HuH-7 (cell line): ENCODE measurements at places on chromosomes 3 and 15.

DNA sequence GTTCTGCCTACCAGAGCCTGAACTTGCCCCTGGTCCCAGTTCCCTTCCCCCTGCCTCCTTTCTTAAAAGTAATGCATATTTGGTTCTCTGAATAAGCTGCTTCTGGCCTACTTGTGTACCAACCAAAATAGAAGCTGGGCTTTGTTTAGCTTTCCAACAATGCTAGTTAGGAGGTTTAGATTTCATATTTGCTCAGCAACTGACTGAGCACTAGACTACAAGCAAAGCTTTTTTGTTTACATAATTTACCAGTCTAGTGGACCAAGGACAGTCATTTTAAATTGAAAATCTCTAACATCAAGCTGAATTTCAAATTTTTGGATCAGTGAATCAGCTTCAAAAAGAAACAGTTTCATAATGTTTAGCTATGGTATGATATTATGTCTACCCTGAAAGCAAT lies 331.2 kb downstream of the ULK4 start:
- DNase-seq = no peak

- no peak for DNase-seq
Observed at GRCh38 chr3:195761567-195762248, 40.9 kb downstream of the MUC20 start.

- no peak for DNase-seq
Observed at GRCh38 chr15:88629071-88629470, 7.9 kb downstream of the AEN start.

GRCh38 chr3:59611649-59612443 lies 562.0 kb upstream of the CFAP20DC start:
- no peak for DNase-seq

DNA sequence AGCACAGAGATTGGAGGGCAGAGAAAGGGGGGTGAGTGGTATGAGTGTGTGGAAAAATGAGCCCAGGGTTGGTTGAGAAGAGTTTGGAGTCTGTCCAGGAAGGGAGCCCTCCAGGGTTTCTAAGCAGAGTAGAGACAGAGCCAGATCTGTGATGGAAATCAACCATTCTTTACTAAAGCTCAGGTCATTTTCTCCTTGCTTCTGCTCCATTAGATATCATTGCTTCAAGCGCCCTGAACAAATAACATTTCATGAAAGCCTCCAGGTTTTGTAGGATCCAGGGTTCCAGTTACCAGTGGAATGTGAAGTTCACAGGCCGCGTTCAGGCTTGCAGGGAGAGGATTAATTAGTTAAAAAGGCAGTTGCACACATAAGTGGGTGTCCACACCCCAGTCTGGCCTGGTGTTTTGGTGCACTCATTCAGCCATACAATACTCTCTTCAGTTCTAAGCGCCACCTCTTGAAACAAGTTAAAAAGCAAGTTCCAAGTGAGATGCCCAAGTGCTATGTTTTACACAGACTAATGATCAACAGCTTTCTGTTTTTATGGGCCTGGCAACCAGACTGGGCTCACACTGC lies 16.4 kb upstream of the BOC start:
- no peak for DNase-seq

DNA sequence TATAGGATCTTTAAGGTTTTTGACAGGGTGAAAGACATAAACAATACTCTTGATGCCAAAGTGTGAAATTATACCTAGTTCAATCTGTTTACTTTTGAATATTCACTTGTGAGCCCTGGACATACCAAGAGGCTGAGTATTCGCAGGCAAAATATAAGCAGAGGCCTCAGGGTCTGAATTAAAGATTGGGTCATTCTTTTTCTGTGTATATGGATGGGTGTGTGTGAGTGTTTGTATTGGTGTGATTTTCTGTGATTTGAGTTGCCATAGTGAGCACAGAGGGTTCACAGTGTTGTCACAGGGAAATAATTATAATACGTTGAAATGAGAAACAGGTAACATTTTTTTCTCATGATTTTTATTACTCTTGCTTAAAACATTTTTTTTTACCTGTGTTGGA lies 770.7 kb upstream of the ALCAM start:
- DNase-seq = no peak

DNA sequence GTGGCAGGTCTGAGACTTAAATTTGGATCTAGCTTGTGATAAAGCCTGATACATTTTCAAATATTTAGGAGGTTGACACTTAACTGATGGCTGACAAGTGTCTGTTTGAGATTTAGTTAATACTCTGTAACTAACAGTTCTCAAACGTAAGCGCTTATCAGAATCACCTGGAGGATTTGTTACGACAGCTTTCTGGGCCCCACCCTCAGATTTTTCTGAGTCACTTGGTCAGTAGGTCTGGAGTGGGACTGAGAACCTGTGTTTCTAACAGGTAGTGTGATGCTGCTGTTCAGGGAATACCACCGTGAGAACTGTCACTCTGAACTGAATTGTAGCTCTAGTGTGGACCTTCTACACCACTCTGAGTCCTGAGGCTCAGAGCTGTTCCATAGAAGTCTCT lies 85.5 kb downstream of the CEMIP start:
- no peak for DNase-seq

DNA sequence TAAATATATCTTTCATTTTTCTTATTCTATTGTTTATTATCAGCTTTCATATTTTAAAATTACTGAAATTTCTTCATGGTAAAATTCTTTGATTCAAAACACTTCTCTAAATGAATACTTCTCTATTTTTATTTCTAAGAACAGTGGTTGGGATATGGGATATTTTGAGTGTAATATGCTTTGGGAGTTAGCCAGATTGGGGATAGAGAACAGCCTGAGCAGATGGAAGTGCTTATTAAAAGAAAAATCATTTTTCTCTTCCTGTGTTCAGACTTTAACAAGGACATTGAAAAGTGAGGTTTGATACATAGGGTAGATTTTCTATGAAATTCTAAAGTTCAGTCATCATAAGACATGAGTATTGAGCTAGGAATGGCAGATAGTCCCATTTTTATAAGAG lies 84.8 kb downstream of the COL6A5 start:
- no peak for DNase-seq

GRCh38 chr3:96803870-96804269 lies 10.5 kb upstream of the EPHA6 start:
- no peak for DNase-seq

DNA sequence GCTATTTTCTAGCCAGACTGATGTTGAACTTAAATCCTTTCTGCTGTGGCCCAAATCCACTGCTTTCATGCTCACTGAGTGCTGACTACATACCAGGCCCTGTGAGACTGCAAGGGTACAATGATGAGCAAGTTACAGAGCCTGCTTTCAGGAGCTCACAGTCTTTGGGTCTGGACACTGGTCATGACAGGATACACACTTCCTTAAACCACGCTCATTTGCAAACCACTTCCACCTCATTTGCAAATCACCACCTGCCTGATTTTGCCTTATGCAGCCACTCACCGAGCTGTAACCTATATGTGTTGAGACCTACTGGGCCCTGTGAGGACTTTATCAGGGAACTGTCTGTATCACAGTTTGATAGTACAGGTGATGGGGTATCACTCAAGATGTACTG lies 50.2 kb upstream of the LRRC58 start:
- DNase-seq = no peak

DNA sequence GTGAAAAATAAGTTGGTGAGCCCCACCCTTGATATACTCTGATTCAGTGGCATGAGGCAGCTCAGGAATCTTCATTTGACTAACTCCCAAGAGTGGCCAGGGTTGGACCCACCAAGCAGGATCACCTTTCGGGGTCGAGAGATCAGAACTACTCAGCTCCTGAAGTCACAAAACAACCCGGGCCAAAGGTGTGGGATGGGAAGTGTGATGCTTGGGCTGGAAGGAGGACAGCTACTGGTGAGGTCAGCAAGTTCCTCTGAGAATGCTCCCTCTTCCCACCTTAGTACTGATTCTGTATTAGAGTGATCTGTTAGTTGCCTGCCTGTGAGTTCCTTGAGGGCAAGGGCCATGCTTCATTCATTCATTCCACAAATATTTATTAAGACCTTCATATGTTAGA lies 15.1 kb downstream of the ESYT3 start:
- DNase-seq = no peak

- no peak for DNase-seq
Observed at GRCh38 chr3:98745718-98746117, 17.4 kb upstream of the ST3GAL6 start.

- no peak for DNase-seq
Observed at GRCh38 chr15:100101426-100102089, 240.2 kb downstream of the ADAMTS17 start.

GRCh38 chr3:79598594-79598993 lies 169.2 kb downstream of the ROBO1 start:
- no peak for DNase-seq

- no peak for DNase-seq
Observed at GRCh38 chr3:78349571-78349970, 1309.7 kb downstream of the ROBO2 start.

DNA sequence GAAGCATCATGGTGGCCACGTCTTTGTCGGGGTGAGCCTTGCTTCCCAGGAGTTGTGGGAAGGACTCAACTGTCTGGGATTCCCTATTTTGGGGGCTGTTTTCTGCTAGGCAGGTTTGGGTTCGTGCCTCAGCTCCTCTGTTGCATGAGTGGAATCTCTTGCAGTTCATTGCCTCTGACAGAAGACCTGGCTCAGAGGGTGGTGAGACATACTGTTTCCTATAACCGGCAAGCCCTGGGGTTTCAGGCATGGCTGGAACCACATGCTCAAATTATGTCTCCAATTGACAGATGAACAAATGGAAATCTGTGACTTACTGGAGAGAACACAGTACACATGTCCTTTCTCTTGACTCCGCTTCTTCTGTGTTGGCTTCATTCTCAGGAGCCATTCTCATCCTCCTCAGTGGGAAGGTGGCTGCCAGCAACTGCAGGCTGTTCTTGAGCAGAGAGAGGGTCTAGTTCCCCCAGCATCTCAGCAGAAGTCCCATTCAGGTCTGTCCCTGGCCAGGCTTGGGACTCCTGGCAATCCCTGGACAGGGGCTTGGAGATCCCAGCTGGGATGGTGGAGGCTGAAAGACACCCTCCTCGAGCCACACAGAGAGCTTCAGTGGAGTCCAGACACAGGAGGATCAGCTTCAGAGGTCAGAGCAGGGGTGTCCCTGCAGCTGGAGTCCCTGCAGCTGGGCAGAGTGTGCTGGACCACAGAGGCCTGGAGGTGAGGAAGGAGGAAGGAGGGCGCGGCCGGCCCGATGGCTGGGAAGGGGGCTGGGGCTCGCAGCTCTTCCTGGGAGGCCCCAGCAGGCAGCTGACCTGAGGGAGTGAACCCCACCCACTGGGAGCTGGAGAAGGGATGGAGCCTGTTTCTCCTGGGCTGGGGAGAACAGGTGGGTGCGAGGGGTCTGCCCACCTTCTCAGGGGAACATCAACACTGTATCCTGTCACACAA lies 97.6 kb downstream of the LSM3 start:
- no peak for DNase-seq

DNA sequence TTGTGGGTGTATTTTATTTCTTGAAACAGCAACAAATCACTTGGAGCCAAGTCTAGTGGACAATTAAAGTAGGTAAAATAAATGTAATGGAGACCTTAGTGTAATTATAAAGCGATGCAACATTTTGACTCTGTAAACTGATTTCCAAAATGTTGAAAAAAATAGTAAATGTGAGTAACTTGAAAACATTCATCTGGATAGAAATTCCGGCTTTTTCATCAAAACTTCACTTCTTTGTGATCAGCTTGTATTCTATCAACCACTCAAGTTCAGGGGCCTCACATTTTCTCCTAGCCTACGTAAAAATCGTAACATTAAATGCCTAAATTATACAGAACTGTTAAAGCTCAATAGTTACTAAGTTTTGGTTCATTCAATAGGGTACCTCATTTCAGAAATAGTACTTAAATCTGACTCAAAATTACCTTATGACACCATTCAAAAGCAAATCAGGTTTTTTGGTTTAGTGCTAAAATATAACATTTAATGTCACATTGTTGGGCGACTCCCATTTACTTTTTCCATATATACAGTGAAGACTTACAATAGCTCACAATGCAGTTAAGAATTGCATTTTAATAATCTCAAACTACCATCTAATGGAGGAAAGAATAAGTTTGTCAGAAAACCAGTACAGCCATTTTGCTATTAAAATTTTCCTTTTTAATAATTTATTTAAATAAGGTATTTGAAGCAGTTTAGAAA lies 12.7 kb downstream of the CCNL1 start:
- DNase-seq = no peak

GRCh38 chr15:85673326-85673725 lies 121.4 kb downstream of the KLHL25 start:
- no peak for DNase-seq

- no peak for DNase-seq
Observed at GRCh38 chr3:125013095-125013494, 42.7 kb downstream of the HEG1 start.

DNA sequence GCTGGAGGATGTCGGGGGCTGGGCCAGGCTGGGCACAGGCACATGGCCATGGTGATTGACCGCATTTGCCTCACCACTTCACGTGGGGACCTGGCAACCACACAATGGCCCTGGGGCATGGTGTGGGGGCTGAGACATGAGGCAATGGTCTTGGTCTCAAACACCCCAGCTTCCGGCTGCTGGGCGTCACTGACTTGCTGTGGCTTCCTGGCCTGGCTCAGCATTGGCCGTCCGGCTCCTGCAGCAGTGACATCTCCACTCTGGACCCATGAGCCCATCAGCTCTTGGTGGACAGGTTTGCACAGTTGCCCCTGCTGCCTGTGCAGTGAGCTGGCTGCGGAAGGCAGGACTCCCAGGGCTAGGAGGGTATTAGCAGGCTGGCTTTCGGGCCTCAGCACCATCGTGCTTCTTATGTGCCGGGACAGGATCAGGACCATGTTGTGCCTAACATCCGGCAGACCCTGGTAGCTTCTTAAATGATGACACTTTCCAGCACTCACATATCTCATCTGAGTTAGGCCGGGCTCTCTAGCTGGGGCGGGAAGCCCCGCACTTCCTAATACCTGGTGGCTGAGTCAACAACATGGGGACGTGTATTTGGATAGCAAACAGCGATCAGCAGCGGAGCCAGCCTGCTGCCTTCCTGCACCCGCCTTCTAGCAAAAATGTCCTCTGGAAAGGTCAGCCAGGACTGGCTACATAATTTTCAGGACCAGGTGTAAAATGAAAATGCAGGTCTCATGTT lies 34.1 kb downstream of the ZNF710 start:
- DNase-seq = peak; percentile 69

DNA sequence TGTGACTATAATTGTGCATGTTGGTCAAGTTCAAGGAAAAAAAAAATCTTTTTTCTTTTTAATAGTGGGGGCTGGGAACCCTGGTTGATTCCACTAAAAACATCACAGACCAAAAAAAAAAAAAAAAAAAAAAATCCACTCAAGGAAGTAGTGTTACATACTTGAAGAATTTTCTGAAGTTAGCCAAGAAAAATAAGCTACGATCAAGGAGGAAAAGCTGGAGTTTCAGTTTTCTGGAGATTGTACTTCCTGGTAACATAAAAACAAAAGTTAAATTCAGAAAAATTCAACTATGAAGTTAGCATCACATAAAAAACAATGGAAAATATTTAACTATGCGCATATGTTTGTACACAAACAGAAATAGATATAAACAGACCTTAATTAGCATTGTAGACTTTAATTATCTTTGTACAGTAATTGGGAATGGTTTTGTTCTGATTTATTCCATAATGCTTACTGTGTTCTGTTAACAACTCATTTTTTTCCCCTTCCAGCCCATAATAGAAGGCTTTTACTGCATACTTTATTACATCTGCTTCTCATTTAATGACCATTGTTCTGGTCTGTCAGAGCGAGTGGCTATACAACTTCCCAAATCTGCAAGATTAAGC lies 194.3 kb downstream of the RORA start:
- no peak for DNase-seq
